ENCODE measurements at places on chromosomes 4 and X.

- no peak for DNase-seq
These were observed 17.5 kb downstream of the SH3BP2 start for GRCh38 chr4:2810388-2810787.

GRCh38 chr4:56850910-56851309 is 29.4 kb upstream of the SPINK2 start:
- DNase-seq: no peak

- no peak for DNase-seq
These were observed 529.4 kb upstream of the ACTRT1 start for GRCh38 chrX:128581615-128582014.

DNA sequence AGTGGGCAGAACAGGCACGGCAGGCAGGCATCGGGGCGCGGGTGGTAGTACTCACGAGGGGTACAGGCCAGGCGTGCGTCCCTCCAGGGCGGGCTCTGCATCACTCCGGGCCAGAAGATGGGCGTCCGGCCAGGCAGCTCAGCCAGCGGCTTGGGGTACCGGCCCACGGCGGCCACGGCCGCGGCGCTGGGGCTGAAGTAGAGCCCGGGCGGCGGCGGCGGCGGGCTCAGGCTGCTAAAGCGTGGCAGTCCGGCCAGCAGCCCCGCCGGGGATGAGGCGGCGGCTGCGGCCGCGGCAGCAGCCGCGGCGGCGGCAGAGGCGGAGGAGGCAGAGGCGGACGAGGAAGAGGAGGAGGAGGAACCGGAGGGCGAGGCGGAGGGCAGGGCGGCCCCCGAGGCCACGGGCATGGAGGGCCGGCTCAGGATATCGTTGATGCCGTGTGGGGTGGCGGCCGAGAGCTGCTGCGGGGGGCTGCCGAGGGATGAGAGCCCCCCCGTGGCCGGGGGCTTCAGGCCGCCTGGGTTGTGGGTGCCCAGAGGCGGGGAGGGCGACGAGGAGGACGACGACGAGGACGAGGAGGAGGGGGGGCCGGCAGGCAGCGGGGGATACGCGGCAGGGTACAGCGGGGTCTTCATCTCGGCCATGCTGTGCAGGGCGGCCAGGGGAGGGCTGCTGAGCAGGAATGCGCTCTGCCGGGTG is 1.4 kb downstream of the NKX6-1 start:
- no peak for DNase-seq

DNA sequence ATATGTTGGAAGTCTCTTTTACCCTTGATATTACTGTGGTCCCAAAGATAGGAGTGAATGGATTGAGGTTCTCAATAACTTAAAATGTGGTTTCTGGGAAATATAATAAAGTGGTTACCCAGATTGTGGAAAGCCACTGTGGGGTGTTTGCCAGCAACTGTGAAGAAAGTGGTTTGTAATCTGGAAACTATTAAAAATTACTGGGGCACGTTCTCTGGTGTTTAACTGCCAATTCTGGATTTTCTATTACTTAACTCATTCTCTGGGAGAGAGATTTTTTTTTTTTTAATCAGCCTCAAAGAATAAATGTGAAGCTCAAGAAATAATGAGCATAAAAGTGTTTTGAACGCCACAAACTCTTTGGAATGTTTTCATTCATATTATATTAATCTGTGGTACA is 4.9 kb upstream of the CXCL6 start:
- DNase-seq: no peak

DNA sequence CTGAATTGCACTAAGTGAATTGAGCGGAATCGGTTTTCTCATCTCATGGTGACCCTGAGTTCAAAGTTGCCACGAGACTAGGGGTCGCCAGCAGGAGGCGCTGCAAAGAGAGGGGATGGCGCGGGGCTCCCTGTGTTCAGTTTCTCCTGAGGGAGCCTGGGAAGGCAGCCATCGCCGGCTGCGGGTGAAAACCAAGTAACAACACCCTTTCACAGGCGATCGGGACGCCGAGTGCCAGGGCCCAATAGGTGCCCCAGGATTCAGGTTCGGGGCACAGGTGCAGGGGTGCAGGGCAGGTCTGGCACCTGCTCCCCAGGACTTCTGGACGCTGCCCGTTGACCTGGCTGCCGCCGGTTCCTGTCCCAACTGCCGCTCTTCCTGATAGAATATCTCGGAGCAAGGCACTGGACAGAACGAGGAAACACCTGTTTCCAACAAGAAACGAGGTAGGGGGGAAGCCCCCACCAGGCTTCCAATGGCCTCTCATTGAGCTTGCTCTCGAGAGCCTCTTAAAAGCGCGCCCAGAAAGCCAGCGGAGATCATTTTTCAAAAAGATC is 1.1 kb upstream of the FGF16 start:
- DNase-seq: no peak

DNA sequence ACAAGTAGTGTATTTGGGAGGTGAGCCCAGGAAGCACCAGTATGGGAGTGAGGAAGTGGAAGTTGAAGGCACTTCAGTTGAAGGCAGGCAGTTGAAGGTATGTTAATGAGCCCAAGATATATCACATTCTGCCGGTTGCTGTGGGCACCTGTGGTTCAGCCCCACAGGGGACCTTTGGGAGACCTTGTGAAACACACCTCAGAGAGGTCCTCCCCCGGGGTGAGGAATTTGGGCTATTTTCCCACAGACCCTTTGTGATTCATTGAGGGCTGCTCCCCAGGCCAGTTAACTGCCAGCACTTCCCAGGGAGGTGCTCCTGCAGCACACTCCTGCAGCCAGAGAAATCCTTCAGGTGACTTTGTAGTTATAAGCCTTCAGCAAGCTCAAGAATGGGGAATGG is 45.9 kb downstream of the PTCHD1 start:
- DNase-seq: no peak

DNA sequence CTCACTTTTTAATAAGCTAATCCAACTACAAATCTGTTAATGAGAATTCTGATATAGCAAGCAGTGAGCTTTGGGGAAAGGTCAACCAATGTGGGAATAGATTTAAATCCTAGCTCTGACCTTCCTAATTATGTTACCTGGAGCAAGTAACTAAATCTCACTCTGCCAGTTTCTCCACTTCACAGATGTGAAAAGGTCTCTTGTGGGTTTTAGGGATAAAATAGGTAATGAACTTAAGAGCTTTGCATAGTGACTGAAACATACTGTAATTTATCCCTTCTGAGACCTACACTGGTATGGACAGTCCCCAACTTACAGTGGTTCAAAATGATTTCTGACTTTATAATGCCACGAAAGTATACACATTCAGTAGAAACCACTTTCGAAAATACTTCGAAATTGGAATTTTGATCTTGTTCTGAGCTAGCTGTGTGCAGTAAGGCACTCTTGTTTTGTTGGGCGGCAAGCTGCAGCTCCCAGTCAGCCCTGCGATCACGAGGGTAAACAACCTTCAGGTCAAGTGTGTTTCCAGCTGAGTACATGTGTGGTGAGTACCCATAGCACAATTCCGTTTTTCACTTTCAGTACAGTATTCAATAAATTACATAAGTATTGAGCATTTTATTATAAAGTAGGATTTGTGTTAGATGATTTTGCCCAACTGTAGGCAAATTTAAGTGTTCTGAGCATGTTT is 93.7 kb downstream of the ADGRL3 start:
- DNase-seq: no peak

GRCh38 chr4:151099976-151100417 is 569 bp downstream of the RPS3A start:
- no peak for DNase-seq

DNA sequence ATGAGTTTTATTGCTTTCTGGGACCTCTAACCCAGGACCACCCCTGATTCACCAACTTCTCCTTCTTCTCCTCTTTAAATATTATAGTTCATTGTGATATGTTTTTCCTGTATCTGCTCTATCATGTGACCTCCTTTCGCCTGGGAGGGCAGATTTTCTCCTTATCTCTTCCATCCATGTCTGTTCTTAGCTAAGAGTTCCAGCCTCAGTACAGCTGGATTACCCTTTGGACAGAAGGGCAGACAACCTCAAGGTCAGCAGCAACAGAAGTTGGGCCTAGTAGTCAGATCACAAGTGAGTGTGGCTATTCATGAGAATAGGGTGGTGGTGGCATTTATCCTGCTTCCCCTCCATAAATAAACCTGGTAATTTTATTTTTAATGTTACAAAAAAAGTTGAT is 5.7 kb upstream of the XK start:
- DNase-seq: no peak

- DNase-seq: no peak
These were observed 143.7 kb downstream of the PHF8 start for GRCh38 chrX:53900623-53901022.

DNA sequence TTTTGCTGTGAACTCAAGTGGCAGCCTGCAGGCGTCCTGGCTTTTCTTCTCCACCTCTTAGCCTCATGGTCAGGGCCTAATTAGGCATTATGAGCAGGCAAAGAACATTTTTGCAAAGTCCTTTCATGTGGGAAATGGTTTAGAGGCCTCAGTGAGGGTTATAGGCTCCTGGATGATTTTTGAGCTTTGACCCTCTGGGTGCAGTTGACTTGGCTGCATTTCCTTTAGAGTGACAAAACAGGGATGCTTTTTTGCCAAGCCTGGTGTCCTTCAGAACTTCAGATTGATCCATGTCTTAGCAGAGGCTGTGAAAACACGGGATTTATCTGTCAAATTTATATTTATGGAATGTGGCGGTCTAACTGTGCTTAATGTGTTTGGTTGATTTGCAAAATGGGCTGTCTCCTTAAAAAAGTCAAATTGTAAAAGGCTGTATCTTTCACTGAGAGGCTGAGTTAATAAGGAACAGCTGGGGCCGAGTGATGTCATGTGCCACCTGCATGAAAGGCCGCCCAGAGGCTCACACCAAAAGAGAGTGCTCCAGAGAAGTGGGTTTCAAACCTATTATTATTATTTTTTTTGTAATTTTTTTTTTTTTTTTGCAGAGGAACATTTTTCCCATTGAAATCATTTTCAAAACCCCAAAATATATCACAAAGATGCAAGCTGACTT is 192.2 kb upstream of the ARX start:
- no peak for DNase-seq

- DNase-seq: no peak
These were observed 434.0 kb downstream of the FAM133A start for GRCh38 chrX:94107981-94108380.

DNA sequence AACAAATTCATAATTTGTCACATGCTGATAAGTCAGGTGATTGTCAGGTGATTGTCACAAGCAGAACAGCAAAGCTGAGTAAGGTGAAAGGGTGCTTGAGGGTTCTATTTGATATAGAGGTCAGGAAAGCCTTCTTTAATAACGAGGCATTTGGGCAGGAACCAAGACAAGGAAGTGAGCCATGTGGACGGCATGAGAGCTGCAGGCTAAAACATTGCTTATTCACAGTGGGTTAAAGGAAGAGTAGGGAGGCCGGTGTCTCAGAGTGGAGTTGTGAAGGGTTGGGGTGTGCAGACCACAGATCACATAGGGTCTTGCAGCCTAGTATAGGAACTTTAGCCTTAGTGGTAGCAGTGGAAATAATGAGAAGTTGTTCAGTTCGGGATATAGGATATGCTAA is 31.3 kb upstream of the CYP2U1 start:
- DNase-seq: no peak

- no peak for DNase-seq
These were observed 76.1 kb downstream of the ARHGAP6 start for GRCh38 chrX:11589641-11590040.

DNA sequence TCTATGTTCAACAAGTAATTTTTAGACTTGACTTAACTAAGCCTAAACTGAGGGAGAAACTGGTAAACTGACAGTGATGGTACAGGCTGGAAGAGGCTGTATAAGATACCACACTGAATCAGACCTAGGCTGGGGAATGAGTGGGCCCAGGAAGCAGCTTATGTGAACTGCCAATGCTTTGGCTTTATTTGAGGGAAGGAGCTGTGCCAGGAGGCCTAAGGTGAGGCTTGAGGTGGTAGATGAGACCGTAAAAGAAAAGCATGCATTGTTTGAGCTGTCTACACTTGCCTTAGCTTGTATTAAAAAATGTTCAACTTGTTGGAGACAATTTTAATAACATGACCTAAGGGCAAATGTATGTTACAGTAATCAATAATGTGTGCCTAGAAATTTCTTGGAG is 96.2 kb downstream of the RS1 start:
- DNase-seq: no peak

- no peak for DNase-seq
These were observed 85.7 kb upstream of the EXOC1L start for GRCh38 chr4:55733932-55734331.

DNA sequence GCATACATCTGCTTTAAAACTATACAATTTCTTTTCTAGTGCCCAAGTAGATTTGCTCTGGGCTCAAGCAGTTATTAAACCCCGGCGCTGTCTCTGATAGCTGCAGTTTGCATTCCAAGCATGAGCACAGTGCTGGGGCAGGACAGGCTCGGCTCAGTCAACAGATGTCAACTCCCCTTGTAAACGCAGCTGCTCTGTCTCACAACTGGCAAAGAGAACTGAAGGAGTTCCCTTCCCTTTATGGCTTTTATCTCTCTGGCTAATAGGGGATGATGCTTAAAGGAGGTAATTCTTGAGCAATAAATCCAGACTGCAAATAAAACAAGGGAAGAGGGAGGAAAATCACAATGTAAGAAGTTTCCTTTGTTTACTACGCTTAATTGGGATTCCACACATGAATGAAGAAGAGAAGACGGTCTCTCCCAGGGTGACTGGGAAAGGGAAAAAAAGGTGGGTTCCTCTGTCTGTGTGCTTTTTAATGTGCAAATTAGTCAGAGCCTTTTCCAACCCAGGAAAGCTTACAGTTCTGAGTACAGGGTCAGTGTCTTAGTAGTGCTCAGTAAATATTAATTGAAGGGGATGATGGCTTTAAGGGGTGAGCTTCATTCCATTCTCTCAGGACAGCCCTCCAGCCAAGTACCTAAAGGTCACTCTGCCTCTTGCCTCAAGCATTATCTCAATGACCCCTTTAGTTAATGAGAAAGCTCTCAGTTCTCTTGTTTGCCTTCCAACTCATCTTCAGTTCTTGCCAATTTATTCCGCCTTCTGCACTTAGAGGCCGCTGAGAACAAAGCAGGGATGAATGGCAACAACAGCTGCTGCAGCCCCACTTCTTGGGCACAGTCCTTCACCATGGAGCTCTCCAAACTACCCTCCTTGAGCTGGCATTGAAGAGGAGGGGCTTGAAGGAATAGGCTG is 155.7 kb upstream of the JADE1 start:
- DNase-seq: no peak

Data from stimulated activated CD4-positive, alpha-beta T cell treated with anti-CD3 and anti-CD28 coated beads, Interleukin-12 subunit alpha, Interleukin-12 subunit beta, amount 100 ng/mL, for 48 hours (primary cell).